Naive B cell (primary cell): ENCODE measurements at places on chromosomes 2 and 18. TPM values are rescaled to one million over a fixed set of nuclear protein-coding genes. Genes with fewer than 3 reads are reported as not detected.

Gene KCNK3
- polyA plus RNA-seq: not detected

Gene DSC2
- 0.04 TPM for polyA plus RNA-seq

Gene ACVR1C
- polyA plus RNA-seq: not detected

Gene ARPC2
- polyA plus RNA-seq: 877 TPM
